ENCODE measurements at places on chromosomes 16 and 17.

GRCh38 chr16:80287674-80288073 lies 253.1 kb upstream of the DYNLRB2 start:
- DNase-seq, result no peak

GRCh38 chr16:84759061-84759460 lies 59.3 kb downstream of the USP10 start:
- DNase-seq, result no peak

DNA sequence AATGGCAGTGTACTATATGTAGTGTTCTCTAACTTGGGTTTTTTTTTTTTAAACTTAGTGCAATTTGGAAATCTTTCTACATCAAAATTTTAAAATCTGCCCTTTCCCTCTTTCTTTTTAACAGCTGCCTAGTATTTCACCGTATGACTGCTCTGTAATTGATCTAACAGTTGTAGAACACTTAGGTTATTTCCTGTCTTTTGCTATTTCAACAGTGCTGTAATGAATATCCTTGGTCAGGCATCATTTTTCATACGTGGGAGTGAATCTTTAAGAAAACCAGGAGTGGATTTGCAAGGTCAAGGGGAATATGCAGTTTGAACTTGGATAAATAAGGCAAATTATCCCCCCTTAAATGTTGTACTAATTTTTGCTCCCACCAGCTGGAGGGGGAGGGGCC lies 3.8 kb downstream of the NLRC5 start:
- no peak for DNase-seq

GRCh38 chr17:46947216-46947615 lies 24.3 kb downstream of the GOSR2 start:
- no peak for DNase-seq

DNA sequence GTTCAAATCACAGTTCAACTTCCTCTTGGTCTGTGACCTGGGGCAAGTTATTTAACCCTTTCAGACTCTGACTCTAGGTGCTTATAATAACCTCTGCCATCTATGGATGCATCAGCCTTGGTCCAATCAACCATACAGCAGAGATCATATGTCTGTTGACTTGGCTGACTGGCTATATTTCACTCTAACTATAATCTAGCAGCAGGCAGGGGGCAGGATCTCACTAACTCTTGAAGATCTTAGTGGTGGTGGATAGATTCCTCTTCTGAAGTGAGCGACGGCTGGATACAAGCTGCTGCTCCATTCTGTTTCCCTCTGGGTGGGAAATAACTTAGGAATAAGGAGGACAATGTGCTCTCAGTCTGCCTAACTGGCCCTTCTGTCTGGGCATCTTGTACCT lies 146.6 kb downstream of the SKAP1 start:
- DNase-seq, result no peak

- DNase-seq, result no peak
These were observed 141.5 kb upstream of the MPHOSPH6 start for GRCh38 chr16:82311528-82311927.

DNA sequence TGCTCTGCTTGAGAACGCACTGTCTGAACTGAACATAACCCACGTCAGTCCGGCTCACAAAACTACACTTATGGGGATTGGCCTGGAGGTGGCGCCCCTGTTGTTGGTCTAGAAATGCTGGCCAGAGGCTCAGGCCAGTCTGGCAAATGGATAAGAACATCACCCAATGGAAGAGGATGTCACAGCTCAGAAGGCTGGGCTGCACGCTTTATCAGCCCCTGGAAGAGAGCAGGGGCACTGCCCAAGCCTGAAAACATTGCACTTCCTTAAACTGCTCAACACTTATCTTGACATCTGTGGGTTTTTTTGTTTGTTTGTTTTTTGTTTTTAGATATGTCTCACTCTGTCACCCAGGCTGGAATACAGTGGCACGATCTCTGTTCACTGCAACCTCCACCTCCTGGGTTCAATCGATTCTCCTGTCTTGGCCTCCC lies 24.8 kb upstream of the BPTF start:
- DNase-seq, result no peak

DNA sequence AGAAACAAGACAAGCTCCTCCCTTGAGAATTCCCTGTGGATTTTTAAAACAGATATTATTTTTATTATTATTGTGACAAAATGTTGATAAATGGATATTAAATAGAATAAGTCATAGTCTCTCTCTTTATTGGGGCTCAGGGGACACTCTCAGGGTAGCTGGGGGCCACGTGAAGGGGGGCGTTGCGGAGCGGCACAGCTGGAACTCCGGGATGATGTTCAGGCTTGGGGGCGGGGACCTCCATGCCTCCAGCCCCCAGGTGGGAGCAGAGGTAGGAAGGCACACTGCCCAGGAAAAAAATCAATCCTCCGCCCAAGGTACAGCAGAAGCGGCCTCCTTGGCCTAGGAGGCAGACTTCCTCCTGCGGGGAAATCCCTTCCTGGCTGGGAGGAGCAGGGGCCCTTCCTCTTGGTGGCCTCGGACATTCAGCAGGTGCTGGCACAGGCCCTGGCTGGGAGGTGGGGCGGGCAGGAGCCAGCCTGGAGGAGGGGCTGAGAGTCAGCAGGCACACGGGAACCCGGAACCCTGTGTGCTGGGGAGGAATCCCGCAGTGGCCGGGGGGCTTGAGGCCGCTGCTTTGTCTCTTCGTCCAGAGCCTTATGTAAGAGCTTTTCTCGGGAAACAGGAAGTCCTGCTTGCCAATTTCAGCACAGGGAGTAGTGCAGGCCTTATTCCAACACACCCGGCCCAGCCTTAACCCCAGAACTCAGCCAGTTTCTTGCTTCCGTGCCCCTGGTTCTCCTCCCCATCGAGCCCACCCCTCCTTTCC lies 591 bp upstream of the TNFSF13 start:
- DNase-seq, result peak; percentile 19

GRCh38 chr16:65117811-65118448 lies 3.9 kb downstream of the CDH11 start:
- DNase-seq, result peak; percentile 78

DNA sequence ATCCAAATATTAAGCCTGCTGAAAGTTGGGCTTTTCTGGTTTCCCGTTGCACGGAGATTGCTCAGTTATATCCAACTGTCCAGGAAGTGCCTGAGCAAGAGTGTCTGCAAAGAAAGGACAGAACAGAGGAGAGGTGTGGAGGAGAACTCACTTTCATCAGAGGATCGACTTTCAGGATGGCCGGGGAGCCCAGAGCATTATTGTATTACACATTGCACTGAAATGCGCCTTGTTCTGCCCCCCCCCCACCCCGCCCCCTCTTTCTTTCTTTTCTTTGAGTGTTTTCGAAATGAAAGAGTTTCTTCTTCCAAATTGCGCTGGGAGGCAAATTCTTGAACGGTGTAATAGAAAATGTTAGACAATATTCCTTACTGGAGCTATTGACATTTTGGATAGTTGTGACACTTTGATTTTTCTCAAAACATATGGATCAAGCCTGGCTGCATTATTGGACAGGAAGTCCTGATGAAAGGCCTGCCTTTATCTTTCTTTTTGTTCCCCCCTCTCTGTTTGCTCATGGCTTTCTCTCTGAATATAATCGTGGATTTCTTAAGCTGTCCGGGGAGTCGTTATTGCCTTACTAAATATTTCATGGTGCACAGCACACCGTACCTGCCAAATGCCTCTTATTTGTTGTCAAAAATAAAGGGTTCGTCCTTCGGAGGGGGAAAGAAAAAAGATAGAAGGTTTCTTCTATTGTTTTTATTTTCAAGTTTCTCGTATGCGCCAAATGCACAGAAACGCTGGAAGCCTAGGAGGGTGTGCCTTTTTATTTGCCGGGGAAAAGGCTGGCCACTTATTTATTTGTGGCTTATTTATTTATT lies 110.8 kb downstream of the IRX3 start:
- DNase-seq, result no peak

DNA sequence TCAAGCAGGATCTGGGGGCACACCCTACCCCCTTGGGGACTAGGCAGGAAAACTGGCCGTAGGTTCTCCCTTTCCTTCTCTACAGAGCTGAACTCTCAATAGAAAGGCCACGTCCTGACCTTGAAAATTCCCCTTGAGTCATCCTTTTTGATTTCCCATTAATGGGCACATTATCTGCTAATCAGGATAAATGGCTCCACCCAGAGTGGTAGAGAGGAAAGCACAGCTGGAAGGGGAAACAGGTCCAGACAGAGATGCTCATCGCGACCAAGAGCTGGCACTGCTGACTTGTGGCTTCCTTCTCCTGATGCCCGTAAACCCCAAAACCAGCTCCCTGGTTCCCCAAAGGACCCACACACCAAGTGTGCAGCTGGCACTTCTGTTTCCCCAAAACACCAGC lies 206.5 kb upstream of the CDH5 start:
- no peak for DNase-seq

GRCh38 chr17:56697190-56697589 lies 103.7 kb downstream of the NOG start:
- DNase-seq, result peak; percentile 85
